ENCODE measurements at places on chromosomes 4 and X. TPM values are rescaled to one million over a fixed set of nuclear protein-coding genes. Genes with fewer than 3 reads are reported as not detected.

The TEX13C gene
- not detected for total RNA-seq

The HELQ gene
- 13.9 TPM for total RNA-seq

The BTK gene
- not detected for total RNA-seq

The CYBB gene
- total RNA-seq: not detected

The DCAF8L2 gene
- total RNA-seq: not detected

The CT55 gene
- not detected for total RNA-seq

The ZNF718 gene
- total RNA-seq: 2.9 TPM

The MAGEA2 gene
- not detected for total RNA-seq

The FBXO8 gene
- 26.0 TPM for total RNA-seq

The GSX2 gene
- total RNA-seq: not detected

The FAM9B gene
- not detected for total RNA-seq

The TRO gene
- 23.9 TPM for total RNA-seq

The TGIF2LX gene
- not detected for total RNA-seq

The CLDN2 gene
- total RNA-seq: not detected

The GPC3 gene
- 19.5 TPM for total RNA-seq

The PALLD gene
- total RNA-seq: 175 TPM

The RPL9 gene
- 797 TPM for total RNA-seq

The HTR2C gene
- total RNA-seq: not detected

The ADAMTS3 gene
- 3.8 TPM for total RNA-seq
